ENCODE measurements at places on chromosomes 11 and 22. TPM values are rescaled to one million over a fixed set of nuclear protein-coding genes. Genes with fewer than 3 reads are reported as not detected.

- no peak overlapping the region for H3K27ac ChIP-seq
- H3K4me1 ChIP-seq: no peaks in the 10 kb centered on the region
- H3K27me3 ChIP-seq: no peaks in the 10 kb centered on the region
- no peaks in the 10 kb centered on the region for H3K36me3 ChIP-seq
- H3K4me3 ChIP-seq: no peak overlapping the region
These were observed 48.7 kb downstream of the VSIG10L2 start for GRCh38 chr11:125994509-125994908.

- H3K27ac ChIP-seq: no peak overlapping the region
- H3K4me1 ChIP-seq: no peaks in the 10 kb centered on the region
- no peaks in the 10 kb centered on the region for H3K27me3 ChIP-seq
- DNase-seq: no peak
- no peak overlapping the region for H3K4me3 ChIP-seq
These were observed 213.2 kb downstream of the LUZP2 start for GRCh38 chr11:24709928-24710565.

GRCh38 chr11:65288706-65289536 is 25.7 kb upstream of the CDC42EP2 start:
- H3K4me3 ChIP-seq: no peak overlapping the region
- no peaks in the 10 kb centered on the region for H3K27me3 ChIP-seq
- DNase-seq: peak; percentile 59
- H3K4me1 ChIP-seq: peaks cover 39% of the 10 kb centered on the region

DNA sequence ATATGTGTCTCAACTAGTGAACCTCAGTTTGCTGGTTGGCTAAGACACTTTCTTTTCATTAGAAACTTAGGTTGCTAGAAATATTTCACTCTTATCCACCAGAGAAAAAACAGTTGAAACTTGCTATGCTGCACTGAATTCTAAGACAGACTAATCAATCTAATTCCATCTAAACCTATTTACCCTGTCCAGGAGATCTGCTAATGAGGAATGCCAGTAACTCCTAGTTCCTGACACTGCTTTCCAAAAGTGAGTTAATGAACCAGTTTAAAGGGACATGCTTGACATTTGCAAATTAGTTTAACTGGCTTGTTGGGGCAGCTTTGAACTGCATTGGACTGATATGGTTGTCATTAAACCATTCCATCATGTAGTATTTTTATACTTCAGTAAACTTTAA is 258.5 kb downstream of the CNTN5 start:
- H3K27me3 ChIP-seq: no peaks in the 10 kb centered on the region
- no peak overlapping the region for H3K27ac ChIP-seq
- H3K4me1 ChIP-seq: no peaks in the 10 kb centered on the region
- H3K36me3 ChIP-seq: no peaks in the 10 kb centered on the region
- DNase-seq: no peak

PIK3C2A gene
- 13.2 TPM for total RNA-seq

KDM4E gene
- total RNA-seq: not detected

SLCO2B1 gene
- 1.9 TPM for total RNA-seq

SLC1A2 gene
- total RNA-seq: 0.58 TPM

All from gastrocnemius medialis (tissue), 4 donors.